ENCODE measurements at places on chromosomes 16 and 17.

- DNase-seq = peak; percentile 6
These were observed at the start of gene OTOP2 for GRCh38 chr17:74924250-74924948. Gene OTOP2 (plus strand): TSS chr17:74924273. CDS start chr17:74924633, 360 bp downstream.

DNA sequence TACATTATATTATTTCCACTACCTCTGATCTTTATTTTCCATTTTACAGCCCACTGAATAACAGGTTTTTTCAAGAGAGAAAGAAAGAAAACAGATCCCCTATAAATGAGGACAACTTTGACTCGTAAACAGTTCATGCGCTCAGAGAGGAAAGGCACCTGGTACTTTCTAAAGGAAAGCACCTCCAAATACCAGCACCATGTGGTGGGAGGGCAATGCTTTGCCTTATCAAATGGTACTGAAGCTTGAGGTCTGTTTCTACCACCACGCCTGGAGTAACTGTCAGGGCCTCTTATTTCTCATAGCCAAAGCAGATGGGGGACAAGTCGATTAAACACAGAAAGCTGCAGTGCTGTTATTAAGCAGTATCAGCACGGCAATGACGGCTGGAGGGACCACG, 510.3 kb upstream of the ZFHX3 start:
- no peak for DNase-seq

- no peak for DNase-seq
These were observed 130.6 kb upstream of the TOX3 start for GRCh38 chr16:52677501-52677900.

DNA sequence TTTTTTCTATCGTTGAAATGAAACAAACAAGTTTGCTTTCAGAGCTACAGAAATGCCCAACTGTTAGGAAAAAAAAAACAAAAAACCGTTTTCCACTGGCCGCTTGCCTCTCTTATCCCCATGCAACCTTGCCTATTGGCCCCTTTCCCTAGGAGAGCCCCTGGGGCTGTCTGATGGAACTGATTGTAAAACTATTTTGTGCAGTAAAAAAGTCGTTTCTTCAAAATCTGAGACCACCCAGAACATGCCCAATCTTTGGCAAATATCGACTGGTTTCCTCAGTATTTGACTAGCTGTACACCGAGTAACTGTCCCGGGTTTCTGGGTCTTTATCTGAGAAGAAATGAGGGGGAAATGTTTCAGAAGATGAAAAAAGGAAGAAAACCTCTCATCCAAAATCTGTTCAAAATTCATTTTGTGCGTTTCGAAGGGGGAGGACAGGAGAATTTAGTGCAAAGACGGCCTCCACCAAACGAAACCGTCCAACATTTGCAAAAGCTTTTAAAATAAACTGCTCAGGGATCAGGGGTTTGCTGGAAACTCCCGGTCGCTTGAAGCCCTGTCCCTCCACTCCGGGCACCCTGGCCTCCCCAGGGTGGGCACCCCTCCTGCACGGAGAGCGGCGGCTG, 1.1 kb upstream of the GNAO1 start:
- no peak for DNase-seq

- no peak for DNase-seq
These were observed 7.2 kb upstream of the AGRP start for GRCh38 chr16:67490335-67491096.

DNA sequence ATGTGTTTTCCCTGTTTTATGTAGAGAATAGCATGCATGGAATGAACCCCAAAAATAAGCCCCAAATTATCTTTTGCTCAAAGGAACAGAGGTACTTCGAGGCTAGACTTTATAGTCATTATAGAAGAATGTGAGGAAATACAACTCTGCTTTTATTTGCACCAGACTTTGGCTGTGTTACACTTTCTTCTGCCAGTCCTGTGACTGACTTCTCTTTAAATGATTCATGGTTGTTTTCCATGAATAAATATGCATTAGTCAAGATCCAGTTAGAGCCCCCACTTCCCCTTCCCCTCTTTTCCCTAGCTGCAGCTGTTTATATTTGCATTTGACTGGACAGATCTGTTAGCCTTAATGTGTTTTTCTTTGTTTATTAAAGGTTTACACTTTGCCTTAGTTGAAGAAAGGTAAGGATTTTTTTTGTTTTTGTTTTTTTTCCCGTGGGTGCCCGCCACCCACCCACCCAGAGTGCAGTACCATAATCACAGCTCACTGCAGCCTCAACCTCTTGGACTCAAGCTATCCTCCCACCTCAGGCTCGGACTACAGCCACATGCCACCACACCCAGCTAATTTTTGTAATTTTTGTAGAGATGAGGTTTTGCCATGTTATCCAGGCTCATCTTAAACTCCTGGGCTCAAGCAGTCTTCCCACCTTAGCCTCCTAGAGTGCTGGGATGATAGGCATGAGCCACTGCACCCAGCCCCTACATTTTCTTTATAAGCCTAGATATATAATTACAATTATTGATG, 152.6 kb downstream of the CYB561 start:
- no peak for DNase-seq

GRCh38 chr16:28202147-28202746, 9.5 kb downstream of the XPO6 start:
- DNase-seq = peak; percentile 25

DNA sequence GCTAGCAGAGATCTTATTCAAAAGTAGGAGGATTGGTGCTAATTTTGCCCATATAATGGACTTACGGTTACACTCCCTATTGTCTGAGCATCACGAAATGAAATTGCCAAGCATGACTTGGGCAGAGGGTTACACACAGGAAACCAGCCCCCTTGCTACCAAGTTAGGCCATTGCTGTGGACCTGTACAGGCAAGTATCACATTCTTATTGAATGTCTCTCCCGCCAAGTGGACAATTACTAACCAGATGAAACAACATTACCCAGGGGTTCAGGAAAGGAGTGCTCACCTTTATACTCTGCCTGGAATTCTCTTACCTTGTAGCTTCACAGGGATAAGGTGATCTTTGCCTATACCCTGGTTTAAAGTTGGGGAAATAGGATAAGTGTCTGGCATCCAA, 70.6 kb upstream of the TOX3 start:
- DNase-seq = no peak

DNA sequence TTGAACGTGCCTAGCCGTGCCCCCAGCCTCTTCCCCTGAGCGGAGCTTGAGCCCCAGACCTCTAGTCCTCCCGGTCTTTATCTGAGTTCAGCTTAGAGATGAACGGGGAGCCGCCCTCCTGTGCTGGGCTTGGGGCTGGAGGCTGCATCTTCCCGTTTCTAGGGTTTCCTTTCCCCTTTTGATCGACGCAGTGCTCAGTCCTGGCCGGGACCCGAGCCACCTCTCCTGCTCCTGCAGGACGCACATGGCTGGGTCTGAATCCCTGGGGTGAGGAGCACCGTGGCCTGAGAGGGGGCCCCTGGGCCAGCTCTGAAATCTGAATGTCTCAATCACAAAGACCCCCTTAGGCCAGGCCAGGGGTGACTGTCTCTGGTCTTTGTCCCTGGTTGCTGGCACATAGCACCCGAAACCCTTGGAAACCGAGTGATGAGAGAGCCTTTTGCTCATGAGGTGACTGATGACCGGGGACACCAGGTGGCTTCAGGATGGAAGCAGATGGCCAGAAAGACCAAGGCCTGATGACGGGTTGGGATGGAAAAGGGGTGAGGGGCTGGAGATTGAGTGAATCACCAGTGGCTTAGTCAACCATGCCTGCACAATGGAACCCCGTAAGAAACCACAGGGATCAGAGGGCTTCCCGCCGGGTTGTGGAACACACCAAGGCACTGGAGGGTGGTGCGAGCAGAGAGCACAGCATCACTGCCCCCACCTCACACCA, 724 bp downstream of the GAA start:
- DNase-seq = peak; percentile 16

GRCh38 chr17:62581764-62582163, 45.7 kb upstream of the MRC2 start:
- DNase-seq = no peak

DNA sequence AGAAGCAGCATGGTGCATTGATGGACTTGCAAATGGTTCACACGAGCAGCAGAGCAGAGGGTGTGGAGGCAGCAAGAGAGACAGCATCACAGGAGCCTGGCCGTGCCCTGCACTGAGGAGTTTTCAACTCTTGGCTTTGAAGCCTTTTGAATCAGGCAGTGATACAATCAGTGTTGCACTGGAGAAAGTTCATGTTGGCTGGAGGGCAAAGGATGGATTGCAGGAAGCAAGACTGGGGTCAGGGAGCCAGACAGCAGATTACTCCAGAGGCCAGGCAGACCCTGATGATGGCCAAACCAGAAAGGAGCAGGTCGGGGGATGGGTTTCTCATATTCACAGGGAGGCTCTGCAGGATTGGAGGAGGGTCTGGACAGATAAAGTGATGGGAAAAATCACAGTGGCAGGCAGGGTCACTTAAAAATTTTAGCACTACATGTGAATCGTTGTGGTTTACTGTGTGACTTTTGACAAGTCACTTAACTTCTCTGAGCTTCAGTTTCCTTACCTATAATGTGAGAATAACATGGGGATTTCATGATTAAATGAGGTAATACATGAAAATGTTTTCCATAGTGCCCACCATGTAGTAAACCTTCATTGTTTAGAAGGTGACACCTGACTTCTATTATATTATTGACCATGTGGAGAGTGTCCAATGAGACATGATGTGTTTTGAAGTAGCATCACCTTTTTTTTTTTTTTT, 125.3 kb downstream of the SALL1 start:
- no peak for DNase-seq

DNA sequence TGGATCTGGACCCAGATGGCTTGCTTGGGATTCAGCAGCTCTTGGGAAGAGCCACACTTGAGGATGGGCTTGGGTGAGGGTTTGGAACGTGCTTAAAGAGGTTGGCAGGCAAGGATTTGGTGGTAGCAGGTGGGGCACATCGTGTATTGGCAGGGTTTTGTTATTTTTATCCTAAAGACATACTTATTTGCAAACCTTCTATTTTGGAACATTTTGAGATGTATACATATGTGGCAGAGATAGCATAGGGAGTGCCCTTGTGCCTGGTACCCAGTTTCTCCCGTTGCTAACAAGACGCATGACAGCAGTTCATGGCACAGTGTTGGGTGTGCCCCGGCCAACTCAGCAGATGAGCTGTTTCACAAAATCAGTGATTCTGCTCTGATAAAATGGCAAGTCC, 9.1 kb downstream of the BANP start:
- DNase-seq = no peak

- DNase-seq = no peak
These were observed 3.9 kb downstream of the KRT12 start for GRCh38 chr17:40862985-40863733.

GRCh38 chr16:5472552-5472951, 375.0 kb upstream of the EEF2KMT start:
- no peak for DNase-seq

DNA sequence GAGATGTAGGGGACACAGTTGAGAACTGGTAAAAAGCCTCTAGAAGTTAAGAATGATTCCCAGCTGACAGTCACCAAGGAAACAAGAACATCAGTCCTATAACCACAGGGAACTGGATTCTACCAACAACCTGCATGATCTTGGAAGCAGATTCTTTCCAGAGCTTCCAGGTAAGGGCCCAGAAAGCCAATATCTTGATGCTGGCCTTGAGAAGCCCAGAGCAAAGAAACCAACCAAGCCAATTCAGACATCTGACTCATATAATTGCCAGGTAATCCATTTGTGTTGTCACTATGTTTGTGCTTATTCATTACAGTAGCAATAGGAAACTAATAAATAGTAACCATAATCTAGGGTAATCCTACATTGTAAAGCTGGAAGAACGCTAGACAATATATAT, 81.6 kb downstream of the CACNG1 start:
- no peak for DNase-seq

- no peak for DNase-seq
These were observed 7.9 kb upstream of the IL17C start for GRCh38 chr16:88630433-88630832.

DNA sequence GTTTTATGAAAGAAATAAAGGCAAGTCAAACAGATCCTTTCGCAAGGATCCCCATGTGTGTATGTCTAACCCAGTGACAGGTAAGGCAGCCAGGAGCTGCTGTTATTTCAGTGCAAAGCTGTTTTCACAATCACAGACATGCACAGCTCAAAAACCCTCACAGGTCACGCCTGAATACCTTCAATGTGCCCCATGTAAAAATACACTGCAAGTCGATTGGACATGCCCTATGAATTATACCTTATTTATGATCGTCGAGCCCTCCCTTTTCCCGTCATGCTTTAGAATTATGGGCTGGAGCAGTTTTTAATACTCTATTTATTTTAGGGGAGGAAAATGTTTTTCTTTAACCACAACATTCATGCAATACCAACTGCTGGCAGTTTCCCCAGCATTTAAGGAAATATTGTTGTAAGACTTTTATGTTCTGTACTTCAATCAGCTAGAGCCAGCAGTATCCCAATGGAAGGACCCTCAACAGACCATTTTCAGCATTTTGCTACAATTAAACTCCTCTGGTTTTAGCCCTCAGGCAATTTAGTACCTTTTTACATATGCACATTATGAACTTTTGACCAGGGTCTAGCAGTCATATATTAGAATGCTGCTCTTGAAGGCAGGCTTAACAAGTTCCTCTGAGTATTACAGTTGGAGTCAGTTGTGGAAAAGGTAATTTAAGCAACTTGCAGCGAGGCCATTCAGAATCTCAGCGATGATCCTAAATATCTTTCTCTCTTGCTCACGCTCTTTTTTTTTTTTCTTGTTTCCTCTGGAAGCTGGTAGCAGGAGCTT, 362.2 kb downstream of the WWOX start:
- DNase-seq = no peak

- DNase-seq = peak; percentile 45
These were observed 14.2 kb upstream of the SLC52A1 start for GRCh38 chr17:5049314-5049841.

DNA sequence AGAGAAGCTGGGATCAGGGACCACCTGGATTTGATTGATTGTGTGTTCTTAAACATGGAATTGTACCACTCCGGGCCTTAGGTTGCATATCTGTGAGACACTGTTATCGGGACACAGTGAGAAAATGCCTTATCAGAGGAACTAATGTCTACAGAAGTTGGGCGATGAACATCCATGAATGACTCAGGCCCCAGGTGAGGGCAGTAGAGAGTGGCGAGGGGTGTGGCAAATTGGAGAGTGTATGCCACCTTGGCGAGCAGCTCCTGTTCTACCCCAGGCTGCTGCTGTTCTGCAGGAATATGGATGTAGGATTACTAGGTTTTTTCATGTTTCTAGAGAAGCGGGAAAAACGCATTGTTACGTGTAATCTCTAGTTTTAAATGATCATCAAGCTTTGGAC, 38.8 kb downstream of the CLEC16A start:
- DNase-seq = no peak

- no peak for DNase-seq
These were observed 20.4 kb upstream of the TMEM98 start for GRCh38 chr17:32907583-32907982.

GRCh38 chr17:66948061-66948750, 16.3 kb upstream of the CACNG4 start:
- no peak for DNase-seq

Data from stimulated activated CD4-positive, alpha-beta T cell treated with anti-CD3 and anti-CD28 coated beads, Interleukin-4, amount 100 ng/mL, for 24 hours (primary cell).